ENCODE measurements at places on chromosomes 4 and X.

GRCh38 chrX:43644124-43644701, 11.9 kb upstream of the MAOA start:
- peak; percentile 57 for DNase-seq

DNA sequence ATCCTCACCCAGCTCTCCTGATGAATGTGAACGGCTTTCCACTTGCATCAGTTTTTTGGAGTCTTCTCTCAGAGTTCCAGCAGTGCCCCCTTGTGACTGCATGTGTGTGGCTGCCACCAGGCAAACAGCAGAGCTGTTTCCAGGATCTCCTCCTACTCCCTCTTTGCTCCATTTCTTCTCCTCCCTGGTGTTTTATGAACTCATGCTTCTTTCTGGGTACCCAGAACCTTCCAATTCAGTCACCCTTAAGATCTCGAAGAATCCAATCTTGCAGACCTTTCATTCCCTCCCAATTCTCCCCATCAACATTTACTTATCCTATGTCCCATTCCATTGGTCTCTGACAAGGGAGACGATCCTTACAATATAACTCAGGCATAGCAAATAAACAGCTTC, 6.8 kb upstream of the TCEANC start:
- no peak for DNase-seq

DNA sequence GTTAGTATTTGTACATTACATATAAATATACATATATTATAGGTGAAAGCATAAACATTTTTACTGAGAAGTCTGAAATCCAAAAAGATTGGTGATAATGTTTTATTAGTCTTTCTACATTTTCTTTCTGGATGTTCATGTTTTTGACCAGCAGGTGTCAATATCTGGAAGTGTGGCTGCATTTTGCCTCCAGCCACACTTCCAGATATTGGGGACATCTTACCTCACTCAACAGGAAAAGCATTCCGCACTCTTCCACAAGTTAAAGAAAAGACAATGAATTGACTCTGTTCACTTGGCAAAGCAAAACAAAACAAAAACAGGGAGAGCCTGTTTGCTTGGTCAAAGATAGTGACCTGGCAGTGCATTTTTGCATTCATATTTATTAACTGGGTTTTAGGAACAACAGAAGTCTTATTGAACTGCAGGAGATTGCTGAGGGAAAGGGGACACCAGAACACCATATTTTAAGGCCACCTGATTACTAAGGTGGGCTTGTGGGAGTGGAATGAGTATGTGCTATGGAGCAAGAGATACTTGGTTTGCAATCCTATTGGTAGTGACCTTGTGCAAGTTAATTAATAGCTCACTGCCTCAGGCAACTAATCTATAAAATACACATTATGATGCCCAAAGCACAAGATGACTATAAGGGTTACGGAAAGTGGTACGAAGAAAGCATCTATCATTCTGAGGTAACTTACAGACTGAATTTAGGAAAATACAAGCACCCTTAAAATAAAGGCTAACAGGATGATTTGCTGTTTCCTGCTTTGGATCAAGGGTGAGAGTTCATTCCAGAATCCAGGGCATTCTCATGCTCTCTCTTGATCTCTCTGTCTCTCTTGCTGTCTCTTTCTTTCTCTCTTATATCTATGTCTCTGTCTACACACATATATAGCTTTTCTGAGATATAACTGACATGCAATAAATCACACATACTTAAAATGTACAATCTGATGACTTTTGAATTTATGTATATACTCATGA, 389.9 kb upstream of the EMCN start:
- DNase-seq: no peak

DNA sequence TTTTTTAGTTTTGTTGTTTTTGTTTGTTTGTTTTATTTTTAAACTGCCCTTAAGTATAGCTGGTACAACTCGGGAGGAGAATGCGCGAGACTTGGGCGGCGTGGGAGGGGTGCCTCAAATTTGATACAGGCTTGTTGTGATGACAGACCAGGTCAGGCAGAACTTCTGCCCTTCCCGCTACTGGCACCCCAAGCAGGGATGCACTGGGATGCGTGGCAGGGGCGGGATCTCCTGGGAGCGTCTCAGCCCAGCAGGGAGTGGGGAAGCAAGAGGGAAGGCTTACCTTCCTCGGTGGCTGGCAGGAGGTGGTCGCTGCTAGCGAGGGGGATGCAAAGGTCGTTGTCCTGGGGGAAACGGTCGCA, 851 bp downstream of the SFRP2 start:
- no peak for DNase-seq

GRCh38 chrX:48752498-48752897, 9.0 kb upstream of the GLOD5 start:
- peak; percentile 54 for DNase-seq
